ENCODE measurements at places on chromosomes 1 and 21.
A peak's percentile ranks its signal among the peaks of the same experiment; 100 is the strongest.

GRCh38 chr1:30108186-30108585 lies 615.2 kb downstream of the MATN1 start:
- H3K4me1 ChIP-seq: no peaks in the 10 kb centered on the region
- no peak overlapping the region for H3K4me3 ChIP-seq
- H3K36me3 ChIP-seq: no peaks in the 10 kb centered on the region

- H3K36me3 ChIP-seq: no peaks in the 10 kb centered on the region
- no peaks in the 10 kb centered on the region for H3K4me1 ChIP-seq
- H3K27me3 ChIP-seq: no peaks in the 10 kb centered on the region
- no peak overlapping the region for H3K27ac ChIP-seq
- no peak overlapping the region for H3K4me3 ChIP-seq
Observed at GRCh38 chr1:215957663-215958062, 390.6 kb downstream of the KCTD3 start.

DNA sequence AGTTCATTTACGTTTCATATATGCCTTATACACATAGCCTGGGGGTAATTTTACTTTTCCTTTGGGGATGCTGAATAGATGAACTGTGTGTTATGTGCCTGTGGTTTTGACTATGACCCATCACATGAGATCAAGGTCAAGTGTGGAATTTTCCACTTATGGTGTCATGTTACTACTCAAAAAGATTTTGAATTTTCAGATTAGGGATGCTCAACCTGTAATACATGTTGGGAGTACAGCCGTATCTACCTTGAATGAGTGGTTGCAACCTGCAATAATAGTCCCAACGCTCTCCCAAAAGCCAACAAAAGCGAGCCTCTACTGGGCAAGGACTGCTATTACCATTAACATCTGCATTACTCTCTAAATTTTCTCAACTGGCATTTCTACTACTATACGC lies 68.5 kb upstream of the SDC3 start:
- no peaks in the 10 kb centered on the region for H3K27me3 ChIP-seq
- DNase-seq: no peak

DNA sequence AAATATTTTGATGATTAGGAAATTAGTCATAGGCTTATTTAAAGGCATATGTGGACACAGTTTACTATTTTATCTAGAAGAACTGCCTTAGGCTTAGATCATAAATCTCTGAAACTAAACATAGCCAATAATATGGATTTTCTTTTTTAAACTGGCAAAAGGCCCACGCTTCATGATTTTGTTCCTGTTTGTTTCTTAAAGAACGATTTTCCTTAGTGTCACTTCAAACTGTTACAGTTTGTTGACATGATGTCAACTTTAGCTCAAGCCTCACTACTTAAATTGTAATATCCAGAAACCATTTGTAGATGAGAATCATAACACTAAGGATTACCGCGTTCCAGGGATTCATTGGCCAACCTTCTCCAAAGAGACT lies 322.6 kb downstream of the HHIPL2 start:
- no peak overlapping the region for H3K27ac ChIP-seq
- no peak overlapping the region for H3K4me3 ChIP-seq
- no peaks in the 10 kb centered on the region for H3K36me3 ChIP-seq
- H3K4me1 ChIP-seq: no peaks in the 10 kb centered on the region

DNA sequence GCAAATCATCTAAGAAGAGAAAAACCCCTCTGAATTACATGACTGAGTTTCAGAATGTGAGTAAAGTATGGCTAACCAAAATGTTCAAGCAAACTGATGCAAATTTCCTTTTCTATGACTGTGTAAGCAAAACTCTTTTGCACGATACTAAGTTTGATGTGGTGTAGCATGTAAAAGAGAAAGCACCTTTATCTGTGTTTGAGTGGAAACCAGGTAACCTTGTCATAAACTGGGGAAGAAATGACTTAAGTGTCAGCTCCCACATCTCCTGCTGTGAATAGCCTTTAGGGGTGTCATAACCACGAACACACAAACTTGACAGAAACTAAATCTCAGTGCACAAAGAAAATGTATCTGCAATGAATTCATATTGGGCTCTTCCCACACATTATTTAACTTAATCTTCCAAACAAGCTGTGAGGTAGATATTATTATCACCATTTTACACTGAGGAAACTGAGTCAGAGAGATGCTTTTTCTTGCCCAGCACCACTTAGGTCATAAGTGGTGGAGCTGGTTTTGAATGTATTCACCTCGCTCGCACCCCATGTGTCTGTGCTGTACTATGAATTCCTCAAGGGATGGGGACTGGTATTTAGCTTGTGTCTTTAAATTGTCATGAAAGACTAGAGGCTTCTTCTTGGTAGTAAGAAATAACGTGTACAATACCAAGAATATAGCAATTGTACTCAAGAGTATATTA lies 32.9 kb upstream of the IL12RB2 start:
- H3K4me3 ChIP-seq: no peak overlapping the region
- H3K27ac ChIP-seq: peak overlapping the region; percentile 80
- peak; percentile 54 for DNase-seq

All from activated T-helper 1 cell treated with anti-CD3 and anti-CD28 coated beads, Interleukin-12 subunit alpha, Interleukin-12 subunit beta, Interleukin-2, Interleukin-4 antibody, amounts not matched to agents 30 ng/mL and 10 ng/mL and 1 ng/mL, durations not matched to agents 14 hours and 24 hours and 36 hours (primary cell).